ENCODE measurements at places on chromosomes 2 and 18.

GRCh38 chr2:233079473-233079877, 19.3 kb downstream of the INPP5D start:
- no peak for DNase-seq

DNA sequence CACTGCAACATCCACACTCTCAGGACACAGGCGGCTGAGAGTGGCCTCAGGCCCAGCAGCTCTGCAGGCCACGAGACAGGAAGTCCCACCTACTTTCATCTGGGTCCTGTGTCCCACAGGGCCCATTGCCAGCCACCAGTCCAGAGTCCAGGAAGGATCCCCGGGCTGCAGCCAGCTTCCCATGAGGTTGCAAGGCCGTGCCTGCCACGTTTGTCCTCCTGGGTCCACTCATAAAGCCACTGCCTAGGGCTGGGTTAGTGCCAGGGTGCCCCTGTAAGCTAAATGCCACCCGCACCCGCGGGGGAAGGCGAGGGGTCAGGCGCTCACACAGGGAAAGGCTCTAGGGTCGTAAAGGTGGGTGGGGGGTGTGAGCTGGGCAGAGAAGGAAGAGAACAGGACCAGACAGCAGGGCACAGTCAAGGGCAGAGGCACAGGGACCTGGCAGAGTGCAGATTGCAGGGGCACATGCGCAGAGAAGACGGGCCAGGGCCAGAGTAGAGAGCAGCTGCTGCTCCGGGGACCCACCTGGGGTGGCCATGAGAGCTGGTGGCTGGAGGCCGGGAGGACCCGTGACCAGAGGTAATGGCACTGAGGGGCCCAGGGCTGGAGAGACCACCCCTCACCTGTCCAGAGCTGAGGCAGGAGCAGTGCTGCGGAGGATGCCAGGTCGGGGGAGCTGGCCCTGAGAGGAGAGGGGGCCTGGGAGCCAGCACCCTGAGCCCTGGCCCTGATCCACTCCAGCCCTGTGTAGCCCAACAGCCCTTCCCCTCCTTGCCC, 8.0 kb downstream of the AGXT start:
- DNase-seq = peak; percentile 14

DNA sequence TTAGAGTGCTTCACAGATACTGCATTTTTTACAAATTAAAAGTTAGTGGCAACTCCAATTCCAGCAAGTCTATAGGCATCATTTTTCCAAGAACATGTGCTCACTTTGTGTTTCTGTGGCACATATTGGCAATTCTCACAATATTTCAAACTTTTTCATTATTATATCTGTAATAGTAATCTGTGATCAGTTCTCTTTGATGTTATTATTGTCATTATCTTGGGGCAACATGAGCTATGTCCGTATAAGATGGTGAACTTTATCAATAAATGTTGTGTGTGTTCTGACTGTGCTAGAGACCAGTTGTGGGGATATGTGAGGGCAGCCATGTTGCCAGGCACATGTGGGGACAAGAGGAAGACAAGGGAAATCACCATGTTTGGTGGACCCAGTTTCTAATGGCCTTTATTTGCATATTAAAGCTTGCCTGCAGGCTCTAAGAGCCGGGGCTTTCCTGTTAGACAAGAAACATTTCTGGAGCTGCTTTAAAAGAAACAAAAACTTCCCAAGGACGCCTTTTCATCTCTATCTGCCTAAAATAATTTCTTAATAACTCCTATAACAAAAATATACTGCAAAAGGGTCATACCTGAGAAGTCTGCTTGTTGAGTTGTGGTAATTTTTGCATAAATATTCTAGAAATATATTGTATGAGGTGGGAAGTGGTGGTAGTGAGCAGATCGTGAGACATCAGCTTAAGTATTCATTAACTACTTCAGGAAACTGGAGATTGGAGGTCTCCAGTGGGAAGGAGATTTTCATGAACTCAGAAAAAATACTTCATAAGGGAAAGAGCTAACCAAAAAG, 37.2 kb downstream of the KYNU start:
- no peak for DNase-seq

GRCh38 chr2:73359915-73360697, 25.5 kb upstream of the ALMS1 start:
- DNase-seq = no peak

DNA sequence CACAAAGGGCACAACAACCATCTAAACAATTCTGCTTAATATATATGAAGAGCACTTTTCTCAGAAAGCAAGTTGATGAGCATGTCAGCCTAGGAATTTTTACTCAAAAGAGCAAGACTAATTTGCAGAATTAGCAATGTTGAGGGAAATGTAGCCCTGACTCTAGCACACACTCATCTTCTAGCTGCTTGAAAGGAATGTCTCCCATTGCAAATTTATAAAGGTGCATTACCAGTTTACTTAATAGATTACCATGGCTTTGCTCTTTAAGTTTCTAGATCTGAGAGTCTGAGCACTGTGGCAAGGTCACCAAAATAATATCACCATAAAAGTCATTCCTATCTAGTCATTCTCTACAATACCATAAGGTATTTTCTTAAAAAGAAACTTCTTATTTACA, 40.8 kb downstream of the USP40 start:
- DNase-seq = no peak

DNA sequence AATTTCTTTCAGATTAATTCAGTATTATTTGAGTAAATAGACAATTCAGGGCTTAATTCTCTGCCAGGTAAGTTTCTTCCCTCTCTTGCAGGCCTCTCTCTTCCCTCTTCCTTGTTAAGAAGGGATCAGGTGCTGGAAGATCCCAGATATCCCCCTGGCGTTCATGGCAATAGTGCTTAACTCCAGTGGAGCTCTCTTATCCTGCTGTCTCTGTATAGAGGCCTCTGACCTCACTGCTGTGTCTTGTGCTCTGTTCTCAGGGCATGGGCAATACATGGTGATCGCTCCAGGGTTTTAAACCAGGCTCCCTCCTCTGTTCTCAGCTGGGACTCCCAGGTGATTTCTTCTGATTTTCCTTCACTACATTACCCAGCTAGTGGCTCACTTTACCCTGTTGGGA, 226.8 kb downstream of the MC4R start:
- no peak for DNase-seq

DNA sequence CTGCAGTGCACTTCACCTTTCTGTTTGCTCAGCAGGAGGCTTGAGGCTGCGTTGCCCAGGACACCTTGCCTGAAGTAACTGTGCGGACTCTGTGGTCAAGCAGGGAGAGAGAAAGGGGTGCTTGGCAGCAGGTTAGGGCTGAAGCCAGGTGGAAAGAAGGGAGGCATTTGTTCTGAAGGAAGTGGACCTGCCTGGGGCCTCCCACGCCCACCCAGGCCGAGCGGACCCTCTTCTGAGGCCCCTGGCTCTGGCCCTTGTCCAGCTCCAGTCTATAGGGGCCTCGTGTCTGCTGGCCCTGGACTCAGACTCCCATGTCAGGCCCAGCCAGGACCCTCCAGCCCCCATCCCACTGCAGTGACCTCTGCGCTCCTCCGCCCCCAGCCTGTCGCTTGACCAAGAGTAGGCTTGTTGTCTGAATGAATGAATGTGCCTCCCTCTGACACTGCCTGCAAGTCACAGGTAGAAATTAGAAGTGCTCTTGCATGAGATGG, 2.5 kb downstream of the SNED1 start:
- no peak for DNase-seq

DNA sequence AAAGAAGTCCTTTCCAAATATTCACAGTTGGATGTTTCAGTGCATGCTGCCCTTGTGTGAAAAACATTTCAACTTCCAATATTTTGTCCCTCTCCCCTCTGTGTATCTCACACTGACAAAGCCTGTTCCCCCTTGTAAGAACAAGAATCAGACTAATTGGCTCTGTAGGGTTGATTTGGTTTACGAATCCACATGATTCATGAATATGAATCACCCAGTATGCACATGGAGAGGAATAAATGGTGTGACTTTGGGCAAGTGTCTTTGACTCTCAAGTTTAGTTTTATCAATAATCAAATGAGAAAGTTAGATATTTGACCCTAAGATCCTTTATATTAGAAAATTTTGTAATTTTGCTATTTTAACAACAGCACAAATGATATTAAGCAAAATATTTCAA, 9.3 kb upstream of the CDH20 start:
- DNase-seq = no peak

DNA sequence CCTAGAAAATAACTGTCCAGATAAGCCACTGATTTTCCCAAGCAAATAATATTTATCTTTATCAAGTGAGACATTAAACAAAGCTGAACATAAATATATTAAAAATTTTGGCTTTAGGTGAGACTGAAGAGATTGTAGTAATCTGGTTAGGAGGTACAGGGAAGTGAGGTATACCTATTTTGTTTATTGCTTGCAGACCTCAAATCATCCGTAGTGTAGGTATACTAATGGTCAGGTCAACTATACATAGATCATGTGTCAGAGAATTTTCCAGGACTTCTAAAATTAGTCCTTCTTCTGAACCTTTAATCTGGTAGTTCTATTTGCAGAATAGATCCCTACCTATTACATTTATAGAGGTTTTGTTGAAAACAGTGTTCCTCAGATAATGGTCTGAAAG, 41.5 kb downstream of the SP140 start:
- no peak for DNase-seq

- no peak for DNase-seq
Observed at GRCh38 chr2:161981679-161982250, 92.2 kb downstream of the DPP4 start.

DNA sequence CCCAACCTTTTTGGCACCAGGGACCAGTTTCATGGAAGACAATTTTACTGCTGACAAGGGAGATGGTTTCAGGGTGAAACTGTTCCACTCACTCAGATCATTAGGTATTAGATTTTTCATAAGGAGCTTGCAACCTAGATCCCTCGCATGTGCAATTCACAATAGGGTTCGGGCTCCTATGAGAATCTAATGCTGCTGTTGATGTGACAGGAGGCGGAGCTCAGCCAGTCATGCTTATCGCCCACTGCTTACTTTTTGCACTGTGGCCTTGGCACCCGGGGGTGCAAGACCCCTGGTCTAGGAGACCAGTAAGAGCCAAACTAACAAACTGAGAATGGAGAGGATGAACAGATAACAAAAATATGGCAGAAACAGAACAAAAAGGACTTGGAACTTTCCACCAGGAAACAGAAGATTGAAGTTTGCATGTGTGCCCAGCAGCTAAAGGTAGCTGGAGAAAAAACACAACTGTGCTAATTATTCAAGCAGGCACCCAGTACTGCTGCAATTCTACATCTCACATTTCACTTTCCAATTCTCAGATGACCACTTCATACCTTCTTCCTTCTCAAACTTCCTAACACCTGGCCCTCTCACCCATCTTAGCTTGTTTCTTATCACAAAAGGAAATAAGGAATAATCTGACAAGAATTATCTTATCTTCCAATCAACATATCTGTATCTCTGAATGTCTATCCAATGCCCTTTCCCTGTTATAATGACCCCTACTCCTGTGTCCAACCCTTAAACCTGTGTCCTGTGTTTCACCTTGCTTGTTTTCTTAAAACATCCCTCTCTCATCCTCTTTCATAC, 24.8 kb downstream of the SP3 start:
- DNase-seq = no peak

GRCh38 chr2:240864475-240864874, 4.1 kb upstream of the AGXT start:
- DNase-seq = no peak

- no peak for DNase-seq
Observed at GRCh38 chr2:138507267-138507666, 5.7 kb downstream of the SPOPL start.

- no peak for DNase-seq
Observed at GRCh38 chr2:141048951-141049350, 1081.9 kb downstream of the LRP1B start.

GRCh38 chr2:78218066-78218465, 695.9 kb upstream of the LRRTM4 start:
- no peak for DNase-seq

- no peak for DNase-seq
Observed at GRCh38 chr2:5315041-5315440, 377.1 kb upstream of the SOX11 start.

- no peak for DNase-seq
Observed at GRCh38 chr2:203543898-203544328, 8.8 kb upstream of the RAPH1 start.

- peak; percentile 71 for DNase-seq
Observed at GRCh38 chr18:37294951-37295350, 270.6 kb downstream of the CELF4 start.

GRCh38 chr2:57828221-57828620, 218.4 kb upstream of the VRK2 start:
- no peak for DNase-seq

GRCh38 chr2:50196775-50197480, 835.0 kb downstream of the NRXN1 start:
- no peak for DNase-seq

GRCh38 chr18:75915941-75916623, 488.6 kb upstream of the SMIM21 start:
- DNase-seq = peak; percentile 79

GRCh38 chr2:185208261-185208660, 530.3 kb upstream of the FSIP2 start:
- DNase-seq = peak; percentile 62

GRCh38 chr2:142300517-142300916, 169.7 kb upstream of the LRP1B start:
- DNase-seq = no peak

- no peak for DNase-seq
Observed at GRCh38 chr2:110999626-111000025, 121.1 kb upstream of the BCL2L11 start.

- no peak for DNase-seq
Observed at GRCh38 chr2:26723991-26724750, 31.6 kb downstream of the KCNK3 start.

DNA sequence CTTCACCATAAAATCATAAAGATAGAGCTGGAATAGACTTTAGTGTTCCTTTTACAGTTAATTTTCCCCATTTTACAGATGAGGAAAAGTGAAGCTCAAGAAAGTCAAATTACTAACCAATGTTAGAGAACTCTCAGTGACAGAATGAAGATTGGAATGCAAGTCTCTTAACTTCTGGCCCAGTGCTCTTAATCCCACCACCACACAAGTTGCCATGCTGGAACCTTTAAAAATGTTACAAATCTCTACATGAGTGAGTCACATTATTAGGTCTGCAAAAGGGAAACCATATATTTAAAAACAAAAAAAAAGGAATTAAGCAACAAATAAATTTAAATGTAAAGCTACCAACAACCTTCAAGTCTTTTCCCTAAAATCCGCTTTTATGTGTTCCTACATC, 3.5 kb downstream of the NCKAP1 start:
- DNase-seq = no peak

DNA sequence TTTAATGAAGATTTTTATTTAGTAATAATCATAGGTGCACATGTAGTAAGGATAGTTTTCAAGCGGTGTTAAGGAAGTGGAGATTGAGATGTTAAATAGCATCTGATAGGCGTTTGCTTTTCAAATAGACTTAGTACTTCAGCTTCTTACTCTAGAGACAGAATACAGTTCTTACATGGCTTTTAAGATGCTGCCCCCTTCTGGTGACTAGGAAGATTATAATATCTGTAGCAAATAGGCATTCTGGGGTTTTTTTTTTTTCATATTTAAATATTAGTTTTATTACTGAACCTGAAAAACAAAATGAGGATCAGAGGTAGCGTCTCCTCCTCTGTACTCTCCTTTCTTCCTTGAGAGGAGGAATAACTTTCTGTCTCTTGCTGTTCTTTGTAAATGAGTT, 100.2 kb downstream of the AGAP1 start:
- DNase-seq = no peak
